D721Med (cell line): ENCODE measurements at places on chromosomes 4 and X.
A peak's percentile ranks its signal among the peaks of the same experiment; 100 is the strongest.

DNA sequence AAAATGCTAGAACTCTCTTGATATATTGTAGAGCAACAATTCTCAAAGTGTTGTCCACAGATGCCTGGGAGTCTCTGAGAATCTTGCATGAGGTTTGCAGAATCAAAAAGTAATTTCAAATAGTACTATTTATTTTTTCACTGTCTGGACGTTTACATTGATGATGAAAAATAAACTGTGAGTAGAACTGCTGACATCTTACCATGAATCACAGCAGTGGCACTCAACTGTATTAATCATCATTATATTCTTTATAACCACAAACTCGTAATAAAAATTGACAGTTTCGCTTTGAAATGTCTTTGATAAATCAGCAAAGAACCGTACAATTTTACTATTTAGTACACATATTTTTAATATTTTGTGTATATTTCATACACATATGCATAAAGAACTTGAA lies 94.5 kb downstream of the NAF1 start:
- no peak for DNase-seq

GRCh38 chr4:185227131-185227551 lies 17.7 kb downstream of the SNX25 start:
- no peak for DNase-seq

- DNase-seq = no peak
Measured at GRCh38 chr4:127856813-127857447, 23.8 kb upstream of the PLK4 start.

- DNase-seq = no peak
Measured at GRCh38 chr4:56799161-56799759, 22.2 kb downstream of the SPINK2 start.

DNA sequence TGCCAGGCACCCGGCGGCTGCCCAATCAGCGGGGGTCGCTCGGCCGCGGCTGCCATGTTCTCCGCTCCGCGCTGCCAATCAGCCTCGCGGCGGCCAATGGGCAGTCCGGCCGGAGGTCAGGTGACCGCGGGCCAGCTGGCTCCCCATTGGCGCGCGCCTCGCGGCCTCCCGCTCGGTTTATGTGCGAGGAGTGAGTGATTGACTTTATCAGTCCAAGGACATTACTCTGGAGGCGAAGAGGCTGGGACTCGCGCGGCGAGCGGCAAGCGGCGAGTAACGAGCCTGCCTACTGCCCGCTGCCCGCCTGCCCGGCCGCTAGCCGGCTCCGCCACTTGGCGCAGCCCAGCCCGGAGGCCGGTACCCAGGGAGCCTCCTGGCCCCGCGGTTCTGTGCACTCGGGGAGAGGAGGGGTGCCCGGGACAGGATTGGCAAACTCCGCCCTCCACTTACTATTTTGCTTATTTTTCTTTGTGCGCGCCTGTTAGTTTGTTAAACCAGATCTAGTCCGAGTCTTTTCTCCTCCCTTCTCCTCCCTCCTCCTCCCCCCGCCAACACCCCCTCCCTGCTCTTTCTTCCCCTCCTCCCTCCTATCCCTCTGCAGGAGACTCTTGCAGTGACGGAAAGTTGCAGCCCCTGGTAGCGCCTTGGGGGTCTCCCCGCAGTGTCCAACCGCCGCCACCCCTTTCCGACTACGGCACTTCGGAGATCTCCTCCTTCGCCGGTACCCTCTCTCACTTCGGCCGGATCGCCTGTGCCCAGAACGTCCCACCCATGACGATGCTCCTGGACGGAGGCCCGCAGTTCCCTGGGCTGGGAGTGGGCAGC lies at the start of gene ZIC3:
TSS of gene ZIC3 (plus strand) at position 207 of the 825 bp plus-strand sequence. CDS start at position 772, 565 bp downstream.
- DNase-seq = no peak

GRCh38 chr4:147596377-147596776 lies 20.8 kb upstream of the TMEM184C start:
- no peak for DNase-seq

- DNase-seq = no peak
Measured at GRCh38 chr4:113141901-113142346, 92.5 kb downstream of the ANK2 start.

- no peak for DNase-seq
Measured at GRCh38 chr4:41069838-41070237, 144.5 kb downstream of the APBB2 start.

DNA sequence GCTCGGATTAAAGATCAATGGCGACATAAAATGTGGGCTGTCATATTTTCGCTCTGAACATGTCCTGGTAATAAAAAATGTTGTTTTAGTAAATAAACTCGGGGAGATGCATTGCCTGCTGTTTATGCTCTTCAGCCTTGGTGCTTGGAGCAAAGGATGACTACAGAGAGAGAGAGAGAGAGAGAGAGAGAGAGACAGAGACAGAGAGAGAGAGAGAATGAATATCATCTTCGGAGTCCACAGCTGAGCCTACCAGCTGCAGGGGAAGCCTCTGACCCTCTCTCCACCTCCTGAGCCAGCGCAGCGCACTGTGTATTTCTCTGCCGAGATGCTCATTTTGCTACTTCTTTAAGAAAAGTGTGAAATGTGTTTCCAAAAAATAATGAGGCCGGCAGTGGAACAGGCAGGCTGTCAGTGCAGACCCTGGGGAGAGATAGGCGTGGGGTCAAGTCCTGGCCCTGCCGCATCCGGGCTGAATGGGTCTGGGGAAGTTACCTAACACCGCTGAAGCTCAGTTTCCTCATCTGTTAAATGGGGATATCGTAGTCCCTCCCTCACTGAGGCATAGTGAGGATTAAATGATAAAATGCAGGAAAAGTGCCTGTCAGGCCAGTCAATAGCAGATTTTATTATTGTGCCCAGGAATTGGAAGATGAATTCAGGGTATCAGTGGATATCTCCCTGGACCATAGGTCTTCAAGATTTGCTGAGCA lies 58.5 kb upstream of the LGI2 start:
- DNase-seq = no peak

- no peak for DNase-seq
Measured at GRCh38 chr4:157992038-157992705, 180.7 kb downstream of the GASK1B start.

DNA sequence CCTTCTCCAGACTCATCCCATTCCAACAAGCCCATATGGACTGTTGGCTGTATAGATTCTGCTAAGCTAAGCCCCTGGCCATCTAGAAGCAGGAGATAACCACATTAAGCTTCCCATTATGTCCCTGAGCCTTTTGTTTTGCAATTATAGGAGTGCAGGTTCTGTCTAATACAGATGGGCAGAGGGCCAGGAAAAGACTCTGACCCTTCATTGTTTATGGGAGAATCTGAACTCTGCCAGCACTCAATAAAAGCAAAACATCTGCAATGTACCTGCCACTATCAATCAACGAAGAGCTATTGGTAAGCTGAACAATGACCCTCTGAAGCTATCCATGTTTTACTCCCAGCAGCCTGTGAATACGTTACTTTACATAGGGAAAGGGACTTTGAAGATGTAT lies 207.3 kb upstream of the CLNK start:
- DNase-seq = no peak

DNA sequence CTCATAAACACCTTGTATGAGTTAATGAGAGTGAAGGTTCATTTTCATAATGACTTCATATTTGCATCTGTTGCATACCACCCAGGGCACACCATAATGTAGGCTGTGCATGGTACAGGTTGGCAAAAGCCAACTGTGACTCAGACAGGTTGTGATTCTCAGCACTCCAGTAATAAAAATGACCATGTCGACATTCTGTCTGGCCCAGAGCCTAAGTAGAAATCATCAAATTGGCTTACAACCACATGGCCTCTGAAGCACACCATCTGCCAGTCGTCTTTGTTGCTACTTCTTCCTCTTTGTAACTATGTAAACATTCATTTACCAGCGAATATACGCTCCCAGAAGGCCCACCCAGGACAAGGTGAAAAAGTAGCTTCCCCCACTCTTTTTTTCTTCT lies 459.5 kb downstream of the GASK1B start:
- DNase-seq = no peak

DNA sequence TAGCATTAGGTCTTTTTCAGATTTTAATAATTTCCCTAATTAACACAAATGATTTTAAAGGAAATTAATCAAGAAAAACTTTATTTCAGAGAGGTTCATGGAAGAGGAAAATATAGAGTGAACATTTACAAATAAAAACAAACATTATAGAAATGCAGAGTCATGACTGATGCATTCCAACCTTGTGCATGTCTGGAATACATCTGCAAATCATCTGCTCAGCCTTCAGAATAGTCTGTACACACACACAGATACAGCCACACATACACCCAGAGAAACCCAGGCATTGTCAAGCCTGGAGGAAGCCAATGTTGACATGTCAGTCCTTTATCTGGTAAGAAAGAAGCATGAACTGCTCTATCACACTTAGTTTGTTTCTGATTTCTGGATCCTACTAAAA lies 61.3 kb upstream of the NFKB1 start:
- no peak for DNase-seq

DNA sequence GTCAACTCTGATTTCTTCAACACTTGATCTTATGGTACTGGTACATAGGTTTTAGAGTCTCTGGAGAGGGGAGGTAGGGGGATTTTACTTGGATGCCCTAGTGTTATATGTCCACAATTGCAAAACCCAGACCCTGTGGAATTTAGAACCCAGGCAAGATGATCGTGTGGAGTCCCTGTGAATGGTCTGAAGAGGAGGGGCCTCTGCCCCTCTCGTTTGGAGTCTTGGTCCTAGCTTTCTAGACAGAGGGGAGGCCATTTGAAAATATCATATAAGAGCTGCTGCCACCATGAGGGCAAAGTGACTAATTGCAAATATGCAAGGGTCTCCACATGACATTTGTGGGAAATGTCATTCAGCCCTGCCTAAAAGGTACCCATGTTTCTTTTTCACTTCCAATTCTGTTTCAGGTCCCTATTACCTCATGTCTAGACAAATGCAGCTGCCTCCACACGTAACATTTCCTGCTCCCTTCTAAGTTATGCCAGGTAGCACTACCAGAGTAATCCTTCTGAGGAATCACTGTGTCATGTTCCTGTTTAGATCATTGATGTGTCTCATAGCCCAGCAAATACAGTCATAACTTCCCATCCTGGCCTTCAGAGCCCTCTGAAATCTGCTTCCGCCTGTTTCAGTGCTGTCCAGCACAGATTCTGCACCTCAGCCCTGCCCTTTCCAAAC lies 126.8 kb downstream of the KLHL8 start:
- DNase-seq = peak; percentile 36

DNA sequence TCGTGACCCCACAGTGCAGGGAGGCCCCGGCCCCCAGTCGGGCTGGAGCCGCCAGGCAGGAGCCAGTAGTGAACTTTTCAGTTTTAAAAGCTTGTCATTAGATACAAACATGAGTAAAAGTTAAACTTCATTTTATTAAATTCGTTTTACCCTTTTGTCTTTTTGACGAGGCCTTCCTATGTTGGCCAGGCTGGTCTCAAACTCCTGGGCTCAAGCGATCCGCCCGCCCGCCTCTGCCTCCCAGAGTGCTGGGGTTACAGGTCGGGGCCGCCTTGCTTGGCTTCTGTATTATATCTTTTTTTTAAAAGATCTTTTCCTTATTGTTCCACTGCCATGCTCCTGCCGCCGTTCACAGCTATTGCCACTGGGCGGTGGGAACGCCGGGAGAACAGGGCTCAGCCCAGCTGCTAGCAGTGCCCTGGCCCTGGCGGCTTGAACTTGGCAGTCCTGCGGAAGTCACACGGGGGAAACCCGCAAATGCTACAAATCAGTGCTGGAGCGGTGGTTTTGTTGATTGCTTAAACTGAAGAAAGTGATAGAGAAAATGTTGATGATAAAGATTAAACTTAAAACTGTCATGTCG lies 968 bp upstream of the NELFA start:
- no peak for DNase-seq

- DNase-seq = no peak
Measured at GRCh38 chr4:26367811-26368210, 47.0 kb downstream of the RBPJ start.

DNA sequence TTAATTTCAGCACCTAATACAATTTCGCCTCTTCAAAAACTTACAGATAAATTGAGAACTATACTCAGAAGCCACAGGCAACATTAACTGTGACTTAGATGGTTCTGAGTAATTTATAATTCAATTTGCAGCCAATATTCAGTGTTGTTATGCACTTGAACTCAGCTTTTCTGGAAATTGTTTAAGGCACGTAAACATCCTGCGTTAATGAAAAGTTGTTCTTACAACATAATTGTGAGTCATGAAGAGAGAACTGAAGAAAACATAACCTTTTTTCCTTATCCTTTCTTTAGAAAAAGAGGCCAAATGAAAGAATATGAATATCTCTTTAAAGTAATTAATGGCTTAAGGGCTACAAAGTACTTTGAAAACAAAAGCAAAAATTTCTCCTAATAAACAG lies 16.6 kb upstream of the H2AZ1 start:
- DNase-seq = no peak

GRCh38 chr4:6092131-6092530 lies 73.9 kb upstream of the C4orf50 start:
- DNase-seq = no peak

DNA sequence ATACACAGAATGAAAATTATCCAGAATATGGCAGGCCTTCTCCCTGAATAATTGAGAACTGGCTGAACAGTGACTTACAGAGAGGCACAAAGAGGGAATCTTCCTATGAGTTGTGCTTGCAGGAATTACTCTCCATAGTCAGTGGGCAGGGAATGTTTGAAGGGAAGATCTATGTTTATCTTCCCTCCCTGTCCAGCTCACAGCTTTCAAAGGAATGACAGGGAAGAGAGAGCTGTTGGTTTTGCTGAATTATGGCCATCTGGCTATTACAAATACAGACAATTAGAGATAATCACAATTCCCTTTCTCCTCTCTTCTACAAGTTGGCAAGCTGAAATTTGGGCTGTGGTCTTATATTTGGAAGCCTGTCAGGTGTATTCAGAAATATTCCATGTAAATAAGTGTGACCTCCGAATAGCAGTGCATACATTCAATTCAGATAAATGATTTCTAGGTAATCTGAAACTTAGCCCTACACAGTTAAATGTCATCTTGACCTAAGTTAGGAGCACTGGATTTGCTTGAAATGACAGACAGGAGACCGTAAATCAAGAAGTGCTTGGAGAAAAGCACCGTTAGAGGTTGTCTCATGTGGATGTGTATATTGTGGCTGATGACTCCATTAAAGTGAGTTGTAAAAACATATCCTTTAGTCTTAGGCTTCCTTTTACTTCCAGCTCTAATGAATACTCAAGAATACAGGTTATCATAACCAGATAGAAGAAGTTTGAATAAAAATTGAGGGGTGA lies 136.8 kb downstream of the C4orf33 start:
- DNase-seq = no peak

- DNase-seq = no peak
Measured at GRCh38 chrX:74911494-74911893, 13.8 kb downstream of the NEXMIF start.

- no peak for DNase-seq
Measured at GRCh38 chrX:6813836-6814370, 279.0 kb upstream of the VCX3A start.

GRCh38 chrX:151402719-151403390 lies 5.8 kb downstream of the VMA21 start:
- no peak for DNase-seq

DNA sequence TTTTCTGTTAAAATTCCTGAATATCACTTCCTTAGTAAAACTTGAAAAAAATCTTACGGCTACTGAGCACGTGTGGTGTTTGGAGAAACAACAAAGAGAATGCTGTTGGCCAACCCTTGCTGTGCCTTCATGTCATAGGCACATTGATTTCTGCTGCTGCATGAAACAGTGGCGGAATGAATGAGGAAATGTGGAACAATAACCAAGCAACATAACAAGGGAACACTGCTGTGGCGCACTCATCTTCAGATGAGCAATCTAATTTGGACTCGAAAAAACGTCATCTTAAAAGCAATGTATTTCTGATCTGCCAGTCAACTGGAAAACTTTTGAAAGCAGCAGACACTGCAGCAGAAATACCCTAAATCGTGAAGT lies 51.4 kb downstream of the PROM1 start:
- no peak for DNase-seq

- no peak for DNase-seq
Measured at GRCh38 chr4:34950926-34951325, 1293.4 kb downstream of the ARAP2 start.
